Activated CD8-positive, alpha-beta T cell treated with anti-CD3 and anti-CD28 coated beads, Interleukin-2, amount 10 ng/mL, durations not matched to agents 7 days and 5 days (primary cell): ENCODE measurements at places on chromosomes 13 and 19. TPM values are rescaled to one million over a fixed set of nuclear protein-coding genes. Genes with fewer than 3 reads are reported as not detected.

DNA sequence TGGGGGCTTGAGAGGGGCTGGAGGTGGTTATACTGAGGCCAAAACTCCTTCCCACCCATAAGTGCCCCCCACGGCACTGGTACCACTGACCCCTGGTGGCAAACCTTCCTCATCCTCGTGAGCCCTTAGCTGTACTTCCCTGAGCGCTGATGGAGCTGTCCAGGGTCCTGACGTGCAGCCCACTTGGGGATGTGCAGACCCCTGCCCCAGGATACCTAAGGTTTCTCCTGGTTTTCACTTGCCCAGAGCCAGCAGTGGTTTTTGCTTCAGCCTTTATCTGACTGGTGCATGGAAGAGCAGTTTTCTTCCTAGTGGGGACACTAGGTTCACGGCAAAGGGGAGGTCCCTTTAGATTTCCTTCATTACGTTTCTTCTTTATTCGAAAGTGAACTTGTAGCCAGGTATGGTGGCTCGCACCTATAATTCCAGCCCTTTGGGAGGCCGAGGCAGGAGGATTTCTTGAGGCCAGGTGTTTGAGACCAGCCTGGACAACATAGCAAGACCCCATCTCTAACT is 28.7 kb upstream of the KCTD15 start:
- peak; percentile 54 for DNase-seq

DNA sequence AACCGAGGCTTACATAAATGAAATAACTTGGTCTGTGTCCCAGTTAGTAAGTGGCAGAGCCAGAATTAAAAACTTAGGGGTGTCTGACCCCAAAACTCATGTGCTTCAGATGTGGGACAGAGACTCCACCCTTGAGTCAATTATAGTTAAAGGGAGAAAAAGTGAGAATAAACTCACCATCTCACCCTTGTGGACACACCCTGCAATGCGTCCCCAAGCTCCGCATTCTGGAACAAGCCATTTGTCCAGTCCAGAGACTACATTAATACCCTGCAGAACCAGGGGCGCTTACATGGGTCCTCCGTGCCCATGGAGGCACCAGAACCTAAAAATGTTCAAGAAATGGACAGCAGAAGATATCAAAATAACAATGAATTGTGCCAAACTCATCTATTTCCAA is 207.0 kb upstream of the ZNF507 start:
- no peak for DNase-seq

GRCh38 chr19:33275933-33276619 is 26.3 kb downstream of the CEBPA start:
- DNase-seq, result no peak

- no peak for DNase-seq
Observed at GRCh38 chr19:5026706-5027273, 57.9 kb downstream of the KDM4B start.

- no peak for DNase-seq
Observed at GRCh38 chr19:38173291-38174041, 50.6 kb downstream of the DPF1 start.

- DNase-seq, result no peak
Observed at GRCh38 chr19:35741203-35741515, 1.1 kb downstream of the IGFLR1 start.

GRCh38 chr19:2455851-2456570 is 748 bp downstream of the LMNB2 start:
- peak; percentile 62 for DNase-seq

DNA sequence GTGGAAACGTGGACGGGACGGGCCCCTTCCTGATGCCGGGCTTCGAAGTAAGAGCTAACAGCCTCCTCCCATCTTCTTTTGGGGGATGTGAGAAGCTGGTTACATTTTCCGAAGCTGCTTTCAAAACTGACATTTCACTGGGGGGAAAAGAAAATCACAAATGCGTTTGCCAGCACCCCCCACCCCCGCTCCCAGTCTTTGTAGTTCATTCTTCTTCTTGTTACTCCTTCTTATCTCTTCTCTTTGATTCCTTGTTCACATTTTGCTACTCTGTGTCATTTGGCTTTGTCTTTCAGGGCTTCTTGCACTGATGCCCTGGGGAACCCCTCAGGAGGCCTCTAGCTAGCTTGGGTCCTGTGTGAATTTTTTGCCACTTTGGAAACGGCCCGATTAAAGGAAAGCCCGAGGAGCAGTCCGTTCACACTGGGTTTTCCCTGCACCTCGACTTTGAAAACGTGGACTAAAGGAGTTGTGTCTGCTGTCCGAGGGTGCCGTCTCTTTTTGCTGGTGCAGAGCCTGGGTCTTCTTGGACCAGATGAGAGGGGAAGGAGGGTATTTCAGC is 1.3 kb downstream of the CARM1 start:
- no peak for DNase-seq

DNA sequence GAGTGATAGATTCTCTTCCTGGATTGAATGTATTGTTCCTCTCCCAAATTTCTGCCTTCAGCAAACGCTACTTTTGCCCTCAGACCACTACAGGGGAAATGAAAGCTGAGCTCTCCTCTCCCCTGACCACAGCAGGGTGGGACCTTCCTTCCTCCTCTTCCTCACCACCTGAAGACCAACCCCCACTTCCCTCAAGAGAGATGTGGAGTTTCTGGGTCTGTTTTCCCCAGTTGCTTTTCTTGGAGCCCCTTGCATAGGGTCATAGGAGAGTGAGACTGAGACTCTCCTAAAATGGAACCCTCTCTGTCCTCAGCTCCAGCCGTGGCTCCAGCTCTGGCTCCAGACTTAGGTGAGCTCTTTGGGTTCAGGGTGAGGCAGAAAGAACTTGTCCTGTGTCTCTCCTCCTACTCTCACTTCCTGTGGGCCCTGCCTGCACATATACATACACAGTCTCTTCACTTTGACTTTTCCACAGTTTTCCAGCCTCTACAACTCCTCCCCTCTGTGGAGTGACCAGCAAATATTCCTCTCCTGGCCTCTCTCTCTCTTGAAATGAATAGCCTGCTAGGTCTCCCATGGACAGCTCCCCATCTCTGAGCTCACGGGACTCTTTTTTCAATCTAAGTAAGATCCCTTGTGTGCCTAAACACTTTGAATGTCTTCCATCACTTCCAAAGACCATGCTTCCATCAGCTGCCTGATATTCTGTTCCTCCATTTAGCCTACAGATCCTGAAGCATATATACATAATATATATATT is 19.2 kb upstream of the ZNF175 start:
- DNase-seq, result no peak

- DNase-seq, result no peak
Observed at GRCh38 chr13:74289107-74289506, 154.9 kb upstream of the KLF12 start.

GRCh38 chr13:113552786-113553434 is 31.6 kb upstream of the TFDP1 start:
- DNase-seq, result no peak

GRCh38 chr19:18437491-18438330 is at the start of gene ISYNA1:
ISYNA1 (minus strand) TSS chr19:18438133; CDS start chr19:18437979, 154 bp downstream.
- DNase-seq, result peak; percentile 65

- no peak for DNase-seq
Observed at GRCh38 chr13:60431108-60431700, 34.2 kb downstream of the TDRD3 start.

DNA sequence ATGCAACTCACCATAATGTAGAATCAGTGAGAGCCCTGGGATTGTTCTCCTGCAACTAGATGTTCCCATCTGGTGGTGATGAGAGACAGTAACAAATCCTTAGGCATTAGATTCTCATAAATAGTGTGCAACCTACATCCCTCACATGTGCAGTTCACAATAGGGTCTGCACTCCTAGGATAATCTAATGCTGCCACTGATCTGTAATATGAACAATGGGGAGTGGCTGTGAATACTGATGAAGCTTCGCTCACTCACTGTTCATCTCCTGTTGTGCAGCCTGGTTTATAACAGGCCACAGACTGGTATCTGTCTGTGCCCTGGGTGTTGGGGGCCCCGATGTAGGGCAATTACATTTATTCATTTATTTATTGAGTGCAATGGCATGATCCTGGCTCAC is 86.9 kb downstream of the ZNF254 start:
- DNase-seq, result no peak

DNA sequence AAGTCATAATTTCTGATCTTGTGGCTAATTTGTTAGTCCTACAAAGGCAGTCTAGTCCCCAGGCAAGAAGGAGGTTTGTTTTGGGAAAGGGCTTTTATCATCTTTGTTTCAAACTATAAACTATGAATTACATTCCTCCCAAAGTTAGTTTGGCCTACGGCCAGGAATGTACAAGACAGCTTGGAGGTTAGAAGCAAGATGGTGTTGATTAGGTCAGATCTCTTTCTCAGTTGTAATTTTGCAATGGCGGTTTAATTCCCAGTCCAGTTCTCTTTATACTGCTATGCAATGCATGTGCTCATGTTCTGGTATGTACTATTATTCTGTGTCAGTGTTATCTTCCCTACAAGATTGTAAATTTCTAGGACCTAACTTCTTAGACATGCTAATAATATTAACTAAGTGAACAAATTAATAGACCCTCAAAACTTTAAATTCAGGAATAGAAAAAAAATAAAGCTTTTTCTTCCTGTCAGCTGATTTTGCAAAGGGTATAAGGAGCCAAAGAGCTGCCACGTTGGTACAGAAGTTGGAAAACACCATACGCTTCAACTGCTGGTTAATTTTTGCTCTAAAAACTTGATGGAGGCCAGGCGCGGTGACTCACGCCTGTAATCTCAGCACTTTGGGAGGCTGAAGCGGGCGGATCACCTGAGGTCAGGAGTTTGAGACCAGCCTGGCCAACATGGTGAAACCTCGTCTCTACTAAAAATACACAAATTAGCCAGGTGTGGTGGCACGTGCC is 1.3 kb upstream of the DNAJC15 start:
- no peak for DNase-seq

GRCh38 chr13:19587635-19588300 is 26.4 kb upstream of the TPTE2 start:
- peak; percentile 59 for DNase-seq

DNA sequence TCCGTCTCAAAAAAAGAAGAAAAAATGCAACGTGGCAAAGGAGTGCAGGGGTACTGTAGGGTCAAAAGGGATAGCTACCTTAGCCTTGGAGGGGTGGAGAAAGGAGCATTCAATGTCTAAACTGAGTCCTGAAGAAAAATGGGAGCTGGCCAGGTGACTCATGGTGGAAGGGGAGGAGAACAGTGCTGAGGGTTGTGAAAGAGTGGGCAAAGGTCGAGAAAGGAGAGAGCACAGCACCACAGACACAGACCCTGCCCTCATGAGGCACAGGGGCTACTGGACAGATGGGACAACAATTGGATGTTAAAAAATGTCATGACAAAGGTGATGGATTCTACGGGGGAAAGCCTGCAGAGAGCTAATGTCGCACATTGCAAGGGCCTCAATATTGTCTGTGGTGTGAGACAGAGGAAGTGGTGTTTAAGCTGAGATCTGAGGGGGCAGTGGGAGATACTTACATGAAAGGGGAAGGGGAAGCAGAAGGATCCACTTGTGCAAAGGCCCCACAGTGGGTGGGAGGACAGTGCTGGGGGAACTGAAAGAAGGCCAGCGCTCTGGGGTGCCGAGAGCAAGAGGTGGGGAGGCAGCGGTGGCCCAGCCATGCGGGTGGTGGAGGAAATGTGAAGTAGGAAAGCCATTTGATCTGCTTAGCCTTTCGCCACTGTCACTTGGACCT is 42.9 kb upstream of the URAD start:
- DNase-seq, result no peak

DNA sequence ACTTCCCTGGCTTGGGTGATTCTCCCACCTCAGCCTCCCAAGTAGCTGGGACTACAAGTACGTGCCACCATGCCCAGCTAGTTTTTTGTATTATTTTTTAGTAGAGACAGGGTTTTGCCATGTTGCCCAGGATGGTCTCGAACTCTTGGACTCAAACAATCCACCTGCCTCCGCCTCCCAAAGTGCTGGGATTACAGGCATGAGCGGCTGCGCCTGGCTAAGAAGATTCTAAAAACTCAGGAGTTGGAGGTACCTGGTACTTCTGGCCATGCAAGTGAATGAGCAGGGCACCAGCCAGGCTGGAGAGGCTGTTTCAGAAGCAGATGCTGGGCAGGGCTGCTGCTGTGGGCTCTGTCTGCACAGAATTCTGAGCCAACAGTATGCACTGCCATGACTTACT is 6.1 kb downstream of the MZF1 start:
- DNase-seq, result no peak

GRCh38 chr19:38679839-38680238 is 32.4 kb downstream of the ACTN4 start:
- DNase-seq, result no peak

- DNase-seq, result no peak
Observed at GRCh38 chr13:94063848-94064247, 415.6 kb downstream of the DCT start.

GRCh38 chr13:76523740-76524340 is 362.4 kb downstream of the KCTD12 start:
- DNase-seq, result no peak

- no peak for DNase-seq
Observed at GRCh38 chr19:53642381-53643099, 10.7 kb downstream of the DPRX start.

- DNase-seq, result no peak
Observed at GRCh38 chr19:7874897-7875273, 695 bp upstream of the PRR36 start.

DNA sequence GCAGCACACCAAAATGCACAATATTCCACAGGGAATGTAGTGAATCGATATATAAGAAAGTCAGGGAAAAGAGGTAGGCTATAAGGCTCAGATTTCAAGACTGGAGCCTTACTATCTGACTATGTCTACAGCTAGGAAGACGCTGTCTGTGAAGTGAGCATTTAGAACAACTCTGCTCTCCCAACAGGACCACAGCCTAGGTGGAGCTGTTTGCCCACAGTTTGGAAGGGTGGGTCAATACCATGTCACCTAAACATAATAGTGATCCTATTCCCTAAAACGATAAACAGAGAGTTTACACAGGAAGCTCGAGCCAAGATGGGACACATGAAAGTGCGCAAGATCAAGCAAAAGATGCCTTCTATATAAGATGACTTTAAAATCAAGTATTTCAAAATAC is 2486.0 kb upstream of the PCDH20 start:
- DNase-seq, result no peak

DNA sequence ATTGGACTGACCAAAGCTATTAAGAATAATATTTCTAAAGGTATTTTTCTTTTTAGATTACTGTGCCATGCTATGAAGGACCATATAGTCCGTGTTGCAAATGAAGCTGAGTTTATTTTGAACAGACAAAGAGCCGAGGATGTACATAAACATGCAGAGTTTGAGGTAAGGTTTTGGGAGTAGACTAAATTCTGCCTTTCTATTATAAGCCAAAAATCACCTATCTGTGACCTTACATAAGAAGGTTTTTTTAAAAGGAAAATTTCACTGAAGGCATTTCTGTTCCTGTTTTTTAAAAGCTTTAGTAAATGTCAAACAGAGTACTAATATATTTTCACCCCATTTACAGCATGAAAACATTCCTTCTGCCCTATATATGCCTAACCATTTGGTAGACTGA is 127.4 kb downstream of the MAB21L1 start:
- DNase-seq, result no peak

Gene CDC42EP5
- total RNA-seq, result not detected

Gene B3GNT8
- 2.9 TPM for total RNA-seq

Gene SELENOV
- total RNA-seq, result not detected

Gene KRTDAP
- total RNA-seq, result not detected

Gene FUZ
- total RNA-seq, result 23.1 TPM

Gene AMER2
- not detected for total RNA-seq

Gene CNN1
- not detected for total RNA-seq

Gene ZNF418
- 4.2 TPM for total RNA-seq

Gene S1PR4
- 140 TPM for total RNA-seq

Gene AP1M2
- not detected for total RNA-seq
